ENCODE measurements at places on chromosomes 5 and 9.
A peak's percentile ranks its signal among the peaks of the same experiment; 100 is the strongest.

DNA sequence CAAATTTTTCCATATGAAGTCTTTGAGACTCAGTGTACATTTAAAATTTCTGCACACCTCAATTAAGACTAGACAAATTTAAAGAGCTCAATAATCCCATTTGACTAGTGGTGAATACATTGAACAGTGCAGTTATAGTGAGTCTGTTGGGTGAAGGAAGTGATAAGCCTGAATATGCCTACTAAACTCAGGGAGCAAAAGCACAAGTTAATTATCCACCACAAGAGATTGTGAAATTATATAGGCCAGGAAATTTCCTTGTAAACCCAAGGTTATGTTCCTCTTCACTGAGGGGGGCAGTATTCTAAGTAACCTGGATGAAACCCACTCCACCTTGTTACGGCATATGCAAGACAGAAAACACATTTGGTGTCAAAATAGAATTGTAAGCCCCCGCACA lies 612.9 kb upstream of the DAB2 start:
- no peak for DNase-seq

- no peak for DNase-seq
Observed at GRCh38 chr9:92558612-92559374, 23.0 kb upstream of the ECM2 start.

GRCh38 chr5:123156577-123157296 lies 67.7 kb downstream of the PRDM6 start:
- peak; percentile 2 for DNase-seq

DNA sequence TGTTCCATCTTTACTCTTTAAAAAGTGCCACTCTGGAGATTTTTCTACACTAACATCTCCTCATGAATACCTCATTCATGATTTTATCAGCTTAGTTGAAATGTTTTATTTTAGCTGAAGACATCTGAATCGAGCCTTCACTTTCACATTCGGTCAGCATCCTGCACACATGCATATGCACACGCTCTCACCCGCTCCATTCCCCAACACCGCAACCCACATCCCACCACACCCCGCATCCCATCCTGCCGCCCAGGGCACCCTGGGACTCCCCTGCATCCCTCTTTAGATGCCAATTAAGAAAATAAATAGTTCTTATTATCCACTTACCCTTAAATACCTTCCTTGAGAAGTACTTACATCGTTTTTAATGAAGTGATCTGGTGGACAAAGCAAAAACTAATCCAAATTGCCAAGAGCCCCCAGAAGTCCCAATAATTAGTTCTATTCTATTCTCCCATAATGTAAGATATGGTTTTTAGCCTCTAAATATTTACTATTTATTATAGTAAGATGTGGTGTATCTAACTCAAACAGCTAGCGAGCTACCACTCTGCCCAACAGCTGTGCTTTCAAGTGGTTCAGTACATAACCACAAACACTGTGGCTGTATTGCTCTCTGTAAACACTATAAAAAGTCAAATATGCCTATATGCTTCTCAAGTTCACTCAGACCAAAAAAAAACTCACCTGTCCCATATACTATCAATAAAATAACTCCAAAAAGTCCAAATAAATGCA lies 38.2 kb downstream of the GZMK start:
- DNase-seq, result no peak

- no peak for DNase-seq
Observed at GRCh38 chr5:172748341-172748843, 22.6 kb downstream of the DUSP1 start.
